ENCODE measurements at places on chromosomes 12 and 14.
A peak's percentile ranks its signal among the peaks of the same experiment; 100 is the strongest.

DNA sequence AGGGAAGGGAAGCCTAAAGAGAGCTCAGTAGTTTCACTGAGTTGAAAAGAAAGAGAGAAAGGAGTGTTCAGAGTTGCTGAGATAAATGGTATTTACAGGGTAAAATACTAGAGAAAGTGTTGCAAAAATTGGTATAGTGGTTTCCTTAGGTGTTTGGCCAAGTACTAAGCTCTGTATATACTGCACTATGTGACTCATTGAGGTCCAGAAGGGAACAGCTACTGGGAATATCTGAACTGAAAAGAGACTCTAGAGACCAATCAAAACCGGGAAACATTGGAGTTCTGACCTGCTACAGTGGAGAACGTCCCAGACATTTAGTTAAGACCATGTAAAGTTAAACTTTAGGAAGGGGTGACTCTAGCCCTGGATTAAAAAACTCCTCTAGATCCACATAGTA, 42.7 kb upstream of the ALX1 start:
- DNase-seq = no peak

GRCh38 chr14:49673586-49673985, 14.4 kb downstream of the POLE2 start:
- no peak for DNase-seq

DNA sequence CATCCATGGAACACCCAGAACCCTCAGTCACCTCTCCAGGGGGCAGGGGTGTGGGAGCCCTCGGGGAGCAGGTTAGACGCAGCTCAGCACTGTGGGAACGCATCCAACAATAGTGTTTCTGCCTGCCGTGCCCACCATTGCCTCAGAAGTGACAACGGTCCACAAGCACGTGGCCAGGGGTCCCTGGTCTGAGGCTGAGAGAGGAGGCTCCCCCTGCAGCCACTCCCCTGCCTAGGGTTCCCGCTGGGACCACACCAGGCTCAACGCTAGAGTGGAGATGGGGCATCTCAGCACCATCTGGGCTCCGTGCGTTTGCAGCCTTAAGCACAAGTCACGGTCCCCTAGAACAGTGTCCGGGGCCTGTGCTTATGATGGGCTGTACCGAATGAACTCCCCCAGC, 62.7 kb downstream of the TESC start:
- DNase-seq = no peak

DNA sequence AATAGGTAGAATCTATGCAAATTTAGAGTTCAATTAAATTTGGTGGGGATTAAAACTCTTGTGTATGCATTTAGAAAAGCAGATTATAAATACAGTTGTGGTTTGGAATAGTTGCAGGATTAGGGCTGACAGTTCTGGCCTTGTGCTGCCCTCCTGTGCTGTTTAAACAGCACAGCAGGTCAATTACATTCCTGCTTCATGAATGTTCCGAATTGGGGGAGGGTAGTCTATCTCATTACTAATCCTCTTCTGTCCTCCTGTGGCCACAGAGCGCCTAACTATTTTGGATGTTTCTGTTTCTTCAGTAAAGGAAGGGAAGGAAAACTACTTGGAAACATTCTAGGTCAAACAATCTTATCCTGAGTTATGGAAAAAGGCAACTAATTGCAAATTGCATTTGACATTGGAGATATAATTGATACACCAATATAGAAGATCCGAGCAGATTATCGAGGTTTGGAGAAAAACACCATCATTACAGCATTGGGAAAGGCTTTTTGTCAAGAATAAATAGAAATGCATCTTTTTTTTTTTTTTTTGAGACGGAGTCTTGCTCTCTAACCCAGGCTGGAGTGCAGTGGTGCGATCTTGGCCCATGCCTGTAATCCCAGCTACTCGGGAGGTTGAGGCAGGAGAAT, 8.7 kb upstream of the GPR19 start:
- peak; percentile 86 for DNase-seq

DNA sequence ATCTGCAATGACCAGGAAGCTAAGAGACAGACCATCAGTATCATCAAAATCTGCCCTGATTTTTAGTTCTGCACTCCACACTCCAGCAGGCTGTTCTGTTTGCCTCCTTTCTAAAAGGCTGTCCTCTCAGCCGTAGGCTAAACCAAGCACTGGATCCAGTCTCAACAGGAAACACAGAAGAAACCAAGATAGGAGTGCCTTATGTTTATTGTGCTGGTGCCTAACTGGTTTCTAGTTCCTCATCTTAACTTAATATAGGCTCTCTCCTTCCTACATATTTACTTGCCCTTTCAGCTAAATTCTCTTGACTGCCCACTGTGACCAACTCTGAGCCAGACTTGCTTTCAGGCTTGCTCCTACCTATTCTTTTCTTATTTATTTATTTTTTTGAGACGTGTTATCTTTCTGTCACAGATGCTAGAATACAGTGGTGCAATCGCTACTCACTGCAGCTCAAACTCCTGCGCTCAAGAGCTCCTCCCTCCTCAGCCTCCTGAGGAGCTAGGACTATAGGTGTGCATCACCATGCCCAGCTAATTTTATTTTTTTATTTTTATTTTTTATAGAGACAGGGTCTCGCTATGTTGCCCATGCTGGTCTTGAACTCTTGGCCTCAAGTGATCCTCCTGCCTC, 30.8 kb downstream of the GALNT4 start:
- DNase-seq = no peak

GRCh38 chr12:130955238-130955816, 1.6 kb downstream of the ADGRD1 start:
- DNase-seq = no peak

DNA sequence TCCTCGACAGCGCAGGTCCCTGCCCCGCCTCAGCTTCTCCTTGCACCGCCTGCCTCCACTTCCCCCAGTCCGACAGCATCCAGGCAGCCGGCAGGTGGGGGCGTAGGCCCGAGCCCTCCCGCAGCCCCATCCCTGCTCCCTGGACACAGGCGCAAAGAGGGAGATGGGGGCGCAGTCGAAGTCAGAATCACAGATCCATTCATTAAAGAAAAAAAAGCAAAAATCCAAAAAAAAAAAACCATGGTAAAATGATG, 41.2 kb downstream of the RFLNA start:
- no peak for DNase-seq

DNA sequence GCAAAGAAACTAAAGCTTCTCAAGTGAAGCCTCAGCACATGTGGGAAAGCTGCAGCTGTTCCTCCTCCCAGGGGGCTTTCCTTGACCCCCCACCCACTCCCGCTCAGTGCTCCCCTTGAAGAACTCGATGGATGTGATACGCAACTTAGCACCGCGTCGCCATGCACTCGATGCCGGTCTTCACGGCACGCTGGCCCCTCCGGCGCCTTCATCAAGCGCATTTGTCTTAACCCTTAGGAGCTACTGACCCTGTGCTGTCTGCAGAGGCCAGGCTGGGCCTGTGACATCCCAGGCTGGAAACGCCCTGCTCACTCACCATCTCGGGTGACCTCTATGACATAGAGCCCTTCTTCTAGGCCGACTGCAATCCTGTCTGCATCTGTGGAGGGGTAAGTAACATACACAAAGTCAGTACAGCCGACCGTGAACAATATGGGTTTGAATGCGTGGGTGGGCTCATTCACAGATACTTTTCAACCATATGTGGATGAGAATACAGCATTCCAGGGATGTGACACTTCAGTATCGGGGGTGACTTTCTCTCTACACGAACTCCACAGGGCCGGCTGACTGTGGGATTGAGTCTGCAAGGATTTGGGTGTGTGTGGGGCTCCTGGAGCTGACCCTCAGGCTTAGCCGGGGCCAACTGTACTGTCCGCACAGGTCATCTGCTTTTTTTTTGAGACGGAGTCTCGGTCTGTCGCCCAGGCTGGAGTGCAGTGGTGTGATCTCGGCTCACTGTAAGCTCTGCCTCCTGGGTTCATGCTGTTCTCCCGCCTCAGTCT, 23.1 kb downstream of the AMN start:
- DNase-seq = no peak

DNA sequence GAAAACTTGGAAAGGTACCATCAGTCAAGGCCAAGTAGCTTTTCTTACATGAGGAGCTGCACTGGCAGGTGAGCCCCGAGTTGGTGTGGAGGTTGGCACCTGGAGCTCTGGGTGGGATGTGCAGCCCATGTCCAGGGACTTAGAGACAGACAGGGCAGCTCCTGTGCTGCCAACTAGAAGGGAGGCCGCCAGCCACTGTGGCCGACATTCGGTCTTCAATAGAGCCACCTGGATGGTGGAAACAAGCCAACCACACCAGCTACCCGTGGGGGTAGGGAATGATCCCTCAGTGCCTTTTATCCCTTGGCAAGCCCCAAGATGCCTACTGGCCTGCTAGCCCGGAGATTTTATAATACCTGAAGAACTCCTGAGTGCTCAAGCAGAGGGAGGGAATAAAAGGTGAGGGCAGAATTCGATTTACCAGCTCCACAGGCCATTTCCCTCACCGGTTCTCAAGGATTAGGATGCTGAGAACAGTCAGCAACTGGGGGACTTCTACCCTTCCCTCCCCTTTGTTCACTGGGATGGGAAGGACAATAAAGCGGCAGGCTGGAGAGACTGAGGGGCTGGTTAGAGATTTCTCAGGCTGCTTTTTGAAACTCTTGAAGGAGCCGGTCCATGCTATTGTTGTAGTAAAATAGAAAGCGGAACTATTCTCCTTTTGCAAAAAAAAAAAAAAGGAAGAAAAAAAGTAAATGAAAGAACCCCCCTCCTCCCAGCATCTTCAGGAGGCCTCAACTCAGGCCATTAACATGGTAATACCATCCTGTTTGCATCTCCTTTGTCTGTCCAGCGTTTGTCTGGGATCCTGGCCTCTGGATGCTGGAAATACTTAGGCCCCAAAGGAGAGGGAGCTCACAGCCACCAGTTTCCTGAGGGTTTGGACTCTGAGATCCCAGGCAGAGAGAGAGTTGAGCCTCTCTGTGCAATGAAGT, 321.6 kb downstream of the ZFP36L1 start:
- DNase-seq = no peak

GRCh38 chr12:108115123-108116121, 13.7 kb upstream of the WSCD2 start:
- no peak for DNase-seq

- no peak for DNase-seq
These were observed 722.1 kb downstream of the TMTC2 start for GRCh38 chr12:83408851-83409250.

DNA sequence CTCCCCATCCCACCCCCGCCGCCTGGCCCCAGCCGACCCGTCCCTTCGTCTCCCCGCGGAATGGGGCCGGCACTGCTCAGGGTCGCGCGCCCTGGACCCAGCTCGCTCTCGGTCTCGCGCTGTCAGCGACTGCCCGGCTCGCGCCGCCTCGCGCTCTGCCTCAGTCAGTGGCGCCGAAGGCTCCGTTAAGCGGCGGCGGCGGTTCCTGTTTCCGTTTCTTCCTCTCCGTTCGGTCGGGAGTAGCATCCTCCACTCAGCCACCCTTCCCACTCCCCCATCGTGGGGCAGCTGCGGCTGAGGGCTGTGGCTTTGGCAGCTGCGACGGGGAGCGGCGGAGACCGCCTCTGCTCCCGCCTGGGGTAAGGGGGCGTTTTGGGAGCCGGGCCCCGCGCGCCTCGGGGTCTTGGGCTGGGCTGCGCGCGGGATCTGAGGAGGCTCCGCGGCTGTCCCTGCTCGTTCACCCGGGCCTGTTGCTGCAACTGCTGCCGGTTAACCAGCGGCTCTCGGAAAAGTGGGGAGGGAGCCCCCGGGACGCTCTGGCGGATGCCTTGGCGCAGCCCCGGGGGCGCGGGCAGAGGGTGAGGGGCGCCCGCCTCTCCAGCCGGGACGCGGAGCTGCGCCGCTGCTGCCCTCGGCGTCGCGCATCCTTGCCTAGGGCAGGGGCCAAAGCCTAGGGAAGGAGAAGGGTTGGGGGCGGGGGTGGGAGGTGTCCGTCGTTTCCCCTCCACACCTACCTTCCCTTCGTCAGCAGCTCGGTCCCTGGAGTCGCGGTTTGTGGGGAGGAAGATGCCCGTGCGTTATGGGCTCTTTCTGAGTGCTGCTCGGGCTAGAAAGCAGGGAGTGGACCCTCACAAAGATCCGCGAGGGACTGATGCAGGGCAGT, 567 bp downstream of the FUT8 start:
- DNase-seq = peak; percentile 80

All from midbrain (tissue), 1 donor.